Temporal lobe (tissue), 4 donors: ENCODE measurements at places on chromosomes 7 and 10. TPM values are rescaled to one million over a fixed set of nuclear protein-coding genes. Genes with fewer than 3 reads are reported as not detected.

PRPF18 gene
- total RNA-seq: 32.0 TPM

JCAD gene
- 15.5 TPM for total RNA-seq

C7orf57 gene
- 1.2 TPM for total RNA-seq

GRID1 gene
- total RNA-seq: 8.6 TPM

LIPM gene
- total RNA-seq: not detected

SEMA3C gene
- 327 TPM for total RNA-seq

RPEL1 gene
- total RNA-seq: not detected
